ENCODE measurements at places on chromosomes 7 and 10.

DNA sequence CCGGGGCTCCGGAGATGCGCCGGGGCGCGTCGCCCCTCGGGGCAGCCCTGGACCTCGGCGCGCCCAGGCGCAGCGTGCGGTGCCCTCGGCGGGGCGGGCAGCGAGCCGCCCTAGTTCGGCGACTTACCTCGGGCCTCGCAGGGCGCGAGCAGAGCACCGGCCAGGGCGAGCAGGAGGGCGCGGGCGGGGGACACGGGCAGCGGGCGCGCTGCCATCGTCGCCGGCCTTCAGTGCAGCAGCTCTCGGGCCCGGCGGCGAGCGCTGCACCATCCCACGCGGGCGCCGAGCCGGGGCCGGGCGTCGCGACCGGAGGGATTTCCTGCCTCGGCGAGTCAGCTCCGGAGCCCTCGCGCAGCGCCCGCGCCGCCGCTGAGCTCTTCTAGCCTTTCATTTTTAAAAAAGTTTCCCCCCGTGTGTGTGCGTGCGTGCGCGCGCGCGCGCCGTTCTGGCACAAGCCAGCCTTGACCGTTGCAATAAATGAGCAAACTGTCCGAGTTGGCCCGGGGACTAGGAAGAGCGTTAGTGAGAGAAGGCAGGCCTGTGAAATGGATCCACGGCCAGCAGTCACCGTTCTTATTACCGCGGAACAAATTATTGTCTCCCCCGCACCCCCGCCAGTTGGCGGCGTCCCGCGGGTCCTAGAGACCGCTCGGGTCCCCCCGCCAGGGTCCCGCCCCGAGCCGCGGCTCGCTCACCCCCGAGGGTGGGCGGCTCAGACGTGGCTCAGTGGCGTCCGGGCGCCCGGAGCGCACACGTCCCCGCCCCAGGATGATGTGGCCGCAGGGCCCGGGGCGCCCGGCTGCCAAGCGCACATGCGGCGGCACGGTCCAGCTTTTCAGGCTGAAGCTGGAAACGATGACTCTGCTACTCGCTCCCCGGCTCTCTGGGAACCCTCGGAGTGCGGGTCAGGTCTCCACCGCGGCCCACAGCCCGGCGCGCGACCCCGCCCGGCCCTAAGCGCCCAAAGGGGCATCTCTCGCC is at the start of gene ADAM12:
Gene ADAM12 (minus strand): TSS at position 547 of the 981 bp plus-strand sequence. CDS start 332 bp downstream, at position 215.
- no peak for DNase-seq

GRCh38 chr7:3162289-3162688 is 118.6 kb upstream of the CARD11 start:
- no peak for DNase-seq

DNA sequence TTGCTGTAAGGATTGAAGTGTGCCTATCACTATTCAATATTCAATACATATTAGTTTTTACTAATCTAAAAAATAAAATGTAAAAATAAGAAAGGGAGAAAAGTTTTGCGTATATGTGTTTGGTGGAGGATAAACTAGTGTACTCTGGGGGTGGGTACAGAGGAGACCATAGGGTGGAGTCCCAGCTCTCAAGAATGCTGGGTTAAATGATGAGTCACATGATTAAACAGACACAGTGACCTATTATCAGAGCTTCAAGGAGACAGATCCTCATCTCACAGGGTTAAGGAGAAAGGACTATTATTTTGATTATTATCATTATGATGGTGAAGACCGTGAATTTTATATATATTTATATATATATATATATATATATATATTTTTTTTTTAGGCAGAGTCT is 77.5 kb downstream of the AFAP1L2 start:
- no peak for DNase-seq

- DNase-seq: no peak
Measured at GRCh38 chr10:83193026-83193425, 946.3 kb upstream of the GHITM start.

DNA sequence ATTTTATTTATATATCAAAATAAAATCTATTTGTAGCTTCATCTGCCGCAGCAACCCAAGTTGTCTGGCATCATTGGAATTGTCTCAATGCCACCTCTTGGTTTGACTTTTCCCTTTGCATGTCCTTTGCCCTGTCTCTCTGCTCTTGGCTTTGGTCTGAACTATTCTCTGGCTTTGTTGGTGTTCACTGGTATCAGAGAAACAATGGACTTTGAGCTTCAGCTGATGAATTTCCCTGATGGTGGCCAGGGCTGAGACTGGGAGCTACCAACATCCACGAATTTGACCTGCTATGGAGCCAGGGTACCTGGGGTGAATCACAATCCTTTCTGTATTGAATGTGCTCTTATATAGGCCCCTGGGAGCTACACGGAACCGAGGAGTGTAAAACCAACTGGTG is 311.7 kb upstream of the KIAA1217 start:
- DNase-seq: no peak

GRCh38 chr10:86048973-86049372 is 317.6 kb downstream of the GRID1 start:
- DNase-seq: no peak

GRCh38 chr10:84469470-84469869 is 141.1 kb downstream of the CCSER2 start:
- DNase-seq: no peak
